Fibroblast of lung (primary cell): ENCODE measurements at places on chromosomes 5 and 9.

GRCh38 chr5:34684281-34684979 is 28.3 kb downstream of the RAI14 start:
- peak; percentile 83 for DNase-seq

DNA sequence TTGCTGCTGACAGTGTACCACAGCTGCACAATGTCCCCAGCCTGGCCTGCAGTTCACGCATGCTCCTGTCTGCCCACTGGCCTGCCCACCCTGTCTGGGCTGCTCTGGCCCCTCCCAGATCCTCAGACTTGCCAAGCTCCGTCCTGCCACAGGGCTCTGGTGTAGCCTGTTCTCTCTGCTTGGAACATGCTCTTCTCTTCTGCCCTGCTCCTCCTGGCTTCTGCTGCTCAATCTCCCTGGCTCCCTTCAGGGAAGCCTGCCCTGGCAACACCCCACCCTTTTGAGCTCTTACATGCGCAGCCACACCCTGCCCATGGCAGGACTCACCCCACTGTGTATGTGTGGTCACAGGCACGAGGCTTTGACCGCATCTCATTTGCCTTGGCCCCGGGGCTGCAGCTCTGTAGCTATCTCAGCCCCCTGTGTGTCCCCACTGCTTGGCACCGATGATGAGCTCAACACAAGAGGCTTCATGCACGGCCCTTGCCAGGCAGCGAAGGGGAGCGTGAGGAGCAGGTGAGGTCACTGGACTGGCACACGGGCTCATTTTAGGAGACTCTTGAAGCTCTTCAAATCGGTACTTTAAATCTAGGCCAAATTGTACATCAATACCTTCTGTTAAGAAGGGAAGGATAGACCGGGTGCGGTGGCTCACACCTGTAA is 20.4 kb upstream of the BRD3 start:
- DNase-seq: no peak

- DNase-seq: no peak
Measured at GRCh38 chr9:83469722-83470121, 68.5 kb downstream of the FRMD3 start.

- DNase-seq: peak; percentile 81
Measured at GRCh38 chr9:5582835-5583195, 46.1 kb upstream of the RIC1 start.

GRCh38 chr5:7926720-7927119 is 57.8 kb downstream of the MTRR start:
- DNase-seq: no peak

DNA sequence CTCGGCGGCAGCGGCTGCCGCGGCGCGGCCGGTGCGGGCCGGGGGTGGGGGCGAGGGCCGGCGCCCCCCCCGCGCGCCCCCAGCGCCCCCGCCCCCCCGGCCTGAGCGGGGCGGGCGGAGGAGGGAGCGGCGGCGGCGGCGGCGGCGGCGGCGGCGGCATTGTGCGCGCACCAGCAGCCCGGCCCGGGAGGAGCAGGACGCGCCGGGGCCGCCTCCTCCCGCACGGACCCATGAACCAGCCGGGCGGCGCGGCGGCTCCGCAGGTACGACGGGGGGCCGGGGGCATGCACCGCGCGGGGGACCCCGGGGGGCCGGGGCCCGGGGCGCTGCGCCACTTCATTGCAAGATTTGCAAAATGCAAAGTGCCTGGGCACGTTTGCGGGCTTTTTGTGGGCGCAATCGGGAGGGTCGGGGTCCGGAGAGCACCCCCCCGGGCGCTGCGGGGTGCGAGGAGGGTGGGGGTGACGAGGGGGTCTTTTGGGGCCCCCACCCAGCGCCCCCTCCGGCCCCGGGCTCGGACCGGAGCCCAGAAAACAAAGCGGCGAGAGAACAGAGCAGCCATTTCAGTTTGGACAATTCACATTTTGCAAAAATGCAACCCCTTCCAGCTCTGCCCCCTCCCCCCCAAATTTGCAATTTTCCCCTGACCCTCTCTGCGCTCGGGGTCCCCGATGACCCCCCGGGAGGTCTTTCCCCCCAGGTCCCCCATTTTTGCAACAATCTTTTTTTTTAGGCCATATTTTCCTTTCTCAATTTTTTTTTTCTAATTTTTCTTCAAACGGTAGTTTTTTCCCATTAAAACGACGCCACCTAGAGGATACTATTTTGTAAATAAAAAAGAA is at the start of gene ZNF618:
Gene ZNF618 (plus strand): TSS at position 159 of the 842 bp plus-strand sequence. CDS start 72 bp downstream, at position 231.
- DNase-seq: peak; percentile 56

GRCh38 chr5:145237843-145238242 is 597.3 kb downstream of the PRELID2 start:
- DNase-seq: peak; percentile 66

GRCh38 chr5:37598733-37599132 is 219.6 kb downstream of the WDR70 start:
- no peak for DNase-seq
